IMR-90 (cell line): ENCODE measurements at places on chromosomes 11 and 22. TPM values are rescaled to one million over a fixed set of nuclear protein-coding genes. Genes with fewer than 3 reads are reported as not detected.

The UPK3A gene
- not detected in 2 replicates for total RNA-seq

The SLC22A12 gene
- not detected in 2 replicates for total RNA-seq

The C22orf31 gene
- total RNA-seq: not detected in 2 replicates

The TSSC4 gene
- 40.0 and 45.3 TPM in 2 replicates for total RNA-seq

The OLFML1 gene
- total RNA-seq: 0.18 and 0.28 TPM in 2 replicates

The HTR3A gene
- total RNA-seq: not detected in 2 replicates

The KCNQ1 gene
- total RNA-seq: not detected in 2 replicates

The CHRNA10 gene
- under 0.01 and 0.36 TPM in 2 replicates for total RNA-seq

The TTC36 gene
- not detected in 2 replicates for total RNA-seq

The GGTLC3 gene
- not detected in 2 replicates for total RNA-seq

The IFITM2 gene
- 26.4 and 31.2 TPM in 2 replicates for total RNA-seq

The HBG1 gene
- total RNA-seq: not detected in 2 replicates

The SHANK3 gene
- total RNA-seq: 0.18 and 0.28 TPM in 2 replicates

The MAPK8IP1 gene
- total RNA-seq: 6.5 and 6.9 TPM in 2 replicates

The EPS8L2 gene
- 12.2 and 17.2 TPM in 2 replicates for total RNA-seq

The RPUSD4 gene
- 30.6 and 31.4 TPM in 2 replicates for total RNA-seq

The C11orf42 gene
- not detected in 2 replicates for total RNA-seq

The MSANTD2 gene
- 5.0 and 6.4 TPM in 2 replicates for total RNA-seq

The IGSF22 gene
- not detected in 2 replicates for total RNA-seq

The B4GALNT4 gene
- 5.2 and 6.1 TPM in 2 replicates for total RNA-seq

The OR51B4 gene
- not detected in 2 replicates for total RNA-seq
